ENCODE measurements at places on chromosomes 4 and X.

DNA sequence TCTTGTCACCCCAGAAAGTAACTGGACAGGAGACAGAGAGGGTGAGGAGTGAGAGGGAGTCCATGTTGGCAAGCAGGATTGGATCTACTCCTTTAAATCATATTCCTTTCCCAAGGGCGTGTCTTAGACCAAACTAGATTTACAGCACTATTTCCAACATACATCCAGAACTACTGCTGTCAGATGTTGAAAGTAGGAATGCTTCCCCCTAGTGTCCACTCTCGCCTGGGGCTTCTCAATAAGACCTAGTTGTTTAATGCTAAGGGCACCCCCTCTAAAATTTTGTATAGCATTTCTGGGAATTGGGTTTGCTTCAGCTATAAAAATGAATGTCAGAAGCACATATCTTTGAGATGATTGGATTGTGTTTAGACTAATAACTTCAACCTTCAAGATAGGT lies 13.3 kb downstream of the OFD1 start:
- no peak for DNase-seq

DNA sequence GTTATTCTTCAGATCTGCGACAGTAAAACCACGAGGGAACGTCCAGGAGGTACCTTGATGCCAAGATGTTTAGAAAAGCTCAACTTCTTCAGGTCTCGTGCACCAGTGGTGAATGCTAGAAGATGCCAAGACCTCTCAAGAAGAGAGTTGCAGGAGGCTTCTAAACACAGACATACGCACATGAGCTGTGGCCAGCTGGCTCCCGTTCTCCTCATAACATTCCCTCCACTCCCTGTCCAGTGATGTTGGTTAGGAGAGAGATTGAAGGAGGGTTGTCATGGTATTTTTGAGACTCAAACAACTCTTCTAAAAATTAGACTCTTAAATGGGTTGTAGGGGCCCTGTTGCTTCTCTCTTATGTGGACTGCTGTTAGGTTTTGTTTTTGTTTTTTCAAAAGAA lies 184.3 kb downstream of the QDPR start:
- DNase-seq: no peak

- no peak for DNase-seq
These were observed 39.3 kb downstream of the TMEM150C start for GRCh38 chr4:82522472-82522871.

DNA sequence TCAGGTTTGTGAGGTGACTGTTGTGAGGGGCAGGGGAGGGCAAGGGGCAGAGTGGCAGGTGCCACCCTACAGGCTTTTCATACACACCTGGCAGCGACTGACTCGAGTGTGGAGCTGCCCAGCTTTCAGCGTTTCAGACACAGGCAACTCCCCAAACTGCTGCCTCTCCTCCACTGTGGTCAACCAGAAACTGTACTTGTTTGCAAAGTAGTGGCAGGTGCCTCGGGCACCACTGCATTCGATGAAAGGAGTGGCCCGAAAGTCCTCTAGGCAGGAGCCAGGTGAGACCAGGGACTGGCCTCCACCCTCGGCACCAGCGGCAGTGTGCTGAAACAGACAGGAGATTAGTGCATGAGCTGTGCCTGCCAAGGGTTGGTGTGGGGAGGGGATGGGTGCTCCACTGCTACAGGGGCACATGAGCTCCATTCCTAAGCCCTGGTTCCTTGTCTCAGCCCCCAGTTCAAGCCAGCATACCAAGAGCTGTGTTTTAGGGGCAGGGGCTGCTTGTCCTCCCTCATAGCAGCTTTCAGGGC lies 65.4 kb downstream of the ATG4A start:
- no peak for DNase-seq

- no peak for DNase-seq
These were observed 78.8 kb downstream of the FAM184B start for GRCh38 chr4:17702641-17703040.

DNA sequence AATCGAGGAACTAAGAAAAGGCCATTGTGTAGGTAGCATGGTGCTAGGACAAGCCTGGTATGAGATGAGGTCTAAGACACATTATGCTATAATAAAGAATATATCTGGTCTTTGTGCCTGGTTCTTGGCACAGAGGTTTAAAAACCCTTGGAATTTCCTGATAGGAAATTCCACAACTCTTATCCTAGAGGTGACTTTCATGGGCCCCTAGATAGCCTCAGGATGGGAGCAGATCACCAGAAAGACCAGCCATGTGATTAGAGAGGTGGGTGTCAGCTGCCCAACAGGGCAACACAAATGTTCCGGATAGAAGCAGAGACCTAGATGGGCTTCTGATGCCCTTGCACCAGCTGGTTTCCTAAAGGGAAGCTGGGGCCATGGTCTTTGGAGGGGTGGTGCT lies 107.2 kb downstream of the SCD5 start:
- DNase-seq: no peak

DNA sequence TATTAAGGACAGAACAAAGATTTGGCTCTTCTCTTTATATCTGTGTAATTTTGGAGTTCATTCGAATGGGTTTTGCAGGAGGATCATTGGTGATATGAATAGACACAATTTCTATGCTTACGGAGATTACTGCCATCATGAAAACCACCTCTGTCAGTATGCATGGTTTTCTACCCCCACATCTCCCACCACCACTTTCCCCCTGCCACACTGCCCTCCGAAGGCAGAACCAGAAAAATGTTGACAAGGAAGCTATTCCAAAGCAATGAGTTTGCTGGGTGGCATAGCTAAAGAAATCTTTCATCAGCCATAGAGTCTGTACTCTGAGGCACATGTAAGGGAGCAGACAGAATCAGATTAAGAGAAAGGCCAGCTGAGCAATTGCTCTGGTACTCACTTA lies 567.3 kb upstream of the ACTRT1 start:
- DNase-seq: no peak

- no peak for DNase-seq
These were observed 104.6 kb upstream of the BMPR1B start for GRCh38 chr4:94653095-94653649.

GRCh38 chr4:86233681-86234080 lies 126.2 kb downstream of the MAPK10 start:
- no peak for DNase-seq

- no peak for DNase-seq
These were observed 374.8 kb upstream of the GNPDA2 start for GRCh38 chr4:45100956-45101818.

DNA sequence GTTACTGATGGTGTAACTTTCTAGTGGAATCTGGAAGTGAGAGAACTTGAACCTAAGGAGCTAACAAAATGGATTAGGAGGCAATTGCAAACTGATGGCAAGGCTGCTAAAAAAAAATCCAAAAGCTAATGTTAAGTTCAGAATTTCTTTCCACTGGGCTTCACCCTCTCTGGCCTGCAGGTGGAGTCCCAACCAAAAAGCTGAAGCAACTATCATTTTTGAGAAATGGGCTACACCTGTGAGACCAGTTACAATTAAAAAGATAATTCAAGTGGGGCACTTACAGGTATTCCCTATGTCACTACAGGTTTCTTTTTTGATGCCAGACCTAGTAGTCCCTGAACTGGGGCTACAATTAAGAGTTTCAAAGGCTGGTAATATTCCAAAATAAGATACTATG lies 142.1 kb upstream of the FTHL17 start:
- DNase-seq: no peak

- DNase-seq: no peak
These were observed 115.3 kb downstream of the KIT start for GRCh38 chr4:54773022-54773421.

DNA sequence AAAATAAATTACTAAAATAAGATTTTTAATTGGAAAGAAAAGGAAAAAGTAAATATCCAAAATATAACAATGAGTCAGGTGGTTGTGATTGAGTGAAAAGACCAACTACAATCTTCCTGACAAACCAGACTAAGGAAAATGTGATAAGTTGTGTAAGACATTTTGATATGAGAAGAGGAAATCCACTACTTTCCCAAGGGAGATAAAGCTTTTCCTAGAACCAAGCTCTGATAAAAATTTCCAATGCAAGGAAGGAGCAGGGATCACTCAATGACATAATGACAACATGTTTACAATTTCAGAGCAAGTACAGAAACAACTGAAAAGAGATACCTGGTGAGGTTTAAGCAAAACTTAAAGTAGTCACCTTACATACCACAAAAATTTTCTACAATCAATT lies 305.1 kb upstream of the RASGEF1B start:
- DNase-seq: no peak

DNA sequence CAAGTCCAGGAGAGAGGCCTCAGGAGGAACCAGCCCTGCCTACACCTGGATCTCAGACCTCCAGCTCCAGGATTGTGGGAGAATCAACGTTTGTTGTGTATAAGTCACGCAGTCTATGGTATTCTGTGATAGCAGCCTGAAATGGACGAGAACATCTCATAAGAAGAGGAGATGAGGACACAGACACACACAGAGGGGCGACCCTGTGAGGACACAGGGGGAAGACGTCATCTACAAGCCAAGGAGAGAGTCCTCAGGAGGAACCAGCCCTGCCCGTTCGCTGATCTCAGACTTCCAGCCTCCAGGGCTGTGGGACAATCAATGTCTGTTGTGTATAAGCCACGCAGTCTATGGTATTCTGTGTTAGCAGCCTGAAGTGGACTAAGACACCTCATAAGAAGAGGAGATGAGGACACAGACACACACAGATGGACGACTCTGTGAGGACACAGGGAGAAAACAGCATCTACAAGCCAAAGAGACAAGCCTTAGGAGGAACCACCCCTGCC lies 20.3 kb downstream of the P2RY8 start:
- DNase-seq: no peak

- no peak for DNase-seq
These were observed 1.9 kb upstream of the PACRGL start for GRCh38 chr4:20698382-20698781.

DNA sequence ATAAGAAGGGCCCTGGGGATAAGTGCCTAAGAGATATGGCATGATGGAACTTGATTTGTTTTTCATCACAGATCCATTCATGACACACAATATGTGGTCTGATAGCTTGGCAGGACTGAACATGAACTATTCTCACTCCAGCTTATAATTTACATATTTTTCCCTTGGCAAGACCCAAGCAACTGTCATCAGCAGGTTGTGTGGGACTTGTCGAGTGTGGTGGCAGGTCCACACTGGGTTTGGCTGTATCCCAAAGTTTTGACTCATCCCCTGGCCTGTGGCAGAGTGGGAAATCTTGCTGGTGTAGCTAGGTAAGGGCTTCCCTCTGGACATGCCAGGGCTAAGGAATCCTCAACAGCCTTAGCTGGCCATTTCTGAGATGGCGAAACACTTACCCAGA lies 81.0 kb upstream of the STIM2 start:
- no peak for DNase-seq

DNA sequence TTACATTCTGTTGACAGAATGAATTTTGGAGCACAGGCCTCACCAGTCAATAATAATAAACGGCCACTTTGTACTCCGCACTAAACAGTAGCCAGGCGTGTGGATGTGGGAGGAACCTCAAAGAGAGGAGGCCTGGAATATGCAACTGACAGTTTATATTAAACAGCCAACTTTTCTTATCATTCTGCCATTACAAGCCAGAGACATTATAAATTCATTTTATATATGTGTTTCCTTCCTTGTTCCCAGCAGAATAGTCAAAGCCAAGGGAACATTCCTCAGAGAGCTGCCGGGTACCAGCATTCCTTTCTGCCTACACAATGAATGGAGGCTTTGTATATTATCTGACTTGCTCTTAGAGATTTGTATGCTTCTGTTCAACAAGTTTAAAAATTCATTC lies 436.5 kb upstream of the FTHL17 start:
- DNase-seq: peak; percentile 1

GRCh38 chr4:91087743-91088142 lies 960.5 kb downstream of the CCSER1 start:
- no peak for DNase-seq

DNA sequence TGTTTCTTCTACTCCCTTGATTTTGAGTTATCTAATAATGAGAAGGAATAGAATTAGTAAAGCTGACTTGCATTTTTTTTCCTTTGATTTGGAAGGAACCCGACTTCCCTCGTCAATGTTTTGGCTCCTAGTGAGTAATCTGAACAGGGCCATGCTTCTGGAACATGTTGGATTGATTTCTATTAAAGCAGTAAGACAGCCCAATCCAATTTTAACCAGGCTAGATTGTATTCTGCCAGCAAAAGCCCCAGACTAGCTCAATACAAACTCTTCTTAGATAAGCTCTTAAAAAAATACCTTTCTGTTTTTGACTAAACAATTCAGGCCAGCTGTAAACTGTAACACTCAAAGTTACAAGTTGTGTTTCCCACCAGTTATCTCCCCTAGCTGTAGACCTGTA lies 126.2 kb downstream of the IRS4 start:
- DNase-seq: no peak

- DNase-seq: peak; percentile 12
These were observed 41.1 kb downstream of the RFC1 start for GRCh38 chr4:39324897-39325613.

- no peak for DNase-seq
These were observed 247.9 kb downstream of the CCSER1 start for GRCh38 chr4:90375081-90375480.

DNA sequence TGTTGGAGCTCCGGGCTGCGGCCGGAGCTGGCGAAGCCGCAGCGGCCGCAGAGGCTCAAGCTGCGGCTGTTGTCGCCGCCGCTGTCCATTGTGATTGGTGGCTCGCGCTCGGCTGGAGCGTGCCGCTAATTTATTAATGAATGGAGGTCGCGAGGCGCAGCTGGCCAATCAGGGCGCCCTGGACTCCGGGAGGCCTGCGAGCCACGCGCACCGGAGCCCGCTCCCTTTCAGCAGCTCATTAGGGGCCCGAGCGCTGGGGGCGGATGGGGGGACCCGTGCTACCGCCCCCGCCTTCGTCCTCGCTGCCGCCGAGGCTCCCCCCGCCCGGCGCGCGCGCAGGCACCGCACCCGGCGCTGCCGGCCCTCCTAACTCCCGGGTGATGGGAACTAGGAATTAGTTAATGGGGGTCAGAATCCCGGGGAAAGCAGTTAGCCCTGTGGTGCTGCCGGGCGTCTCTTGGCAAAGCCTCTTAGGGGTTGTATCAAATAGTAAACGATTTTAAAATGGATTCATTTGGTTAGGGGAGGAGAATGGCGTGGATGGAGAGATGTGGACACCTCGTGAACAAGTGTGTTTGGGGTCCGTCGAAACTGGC lies 589 bp upstream of the NEUROG2 start:
- peak; percentile 47 for DNase-seq

DNA sequence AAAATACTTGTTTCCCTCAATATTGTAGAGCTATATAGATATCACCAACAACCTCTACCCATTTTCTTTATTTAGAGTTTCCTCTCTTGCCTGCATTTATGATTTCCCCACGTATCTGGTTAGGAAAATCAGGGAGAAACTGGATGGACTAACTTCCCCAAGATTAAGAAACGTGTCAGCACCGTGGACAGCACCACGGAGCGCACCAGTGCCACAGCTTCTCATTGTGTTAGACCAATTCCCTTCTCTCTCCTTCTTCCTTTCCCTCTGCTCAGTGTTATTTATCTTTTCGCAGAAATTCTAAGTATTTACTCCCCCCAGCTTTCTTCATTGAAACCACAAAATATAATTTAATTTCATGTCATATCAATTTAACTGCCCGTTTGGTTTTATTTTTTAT lies 568.6 kb upstream of the BOD1L1 start:
- DNase-seq: no peak

GRCh38 chr4:10762561-10762960 lies 78.0 kb upstream of the CLNK start:
- no peak for DNase-seq

Data from HuH-7.5 (cell line).